ENCODE measurements at places on chromosomes 5 and 9.

DNA sequence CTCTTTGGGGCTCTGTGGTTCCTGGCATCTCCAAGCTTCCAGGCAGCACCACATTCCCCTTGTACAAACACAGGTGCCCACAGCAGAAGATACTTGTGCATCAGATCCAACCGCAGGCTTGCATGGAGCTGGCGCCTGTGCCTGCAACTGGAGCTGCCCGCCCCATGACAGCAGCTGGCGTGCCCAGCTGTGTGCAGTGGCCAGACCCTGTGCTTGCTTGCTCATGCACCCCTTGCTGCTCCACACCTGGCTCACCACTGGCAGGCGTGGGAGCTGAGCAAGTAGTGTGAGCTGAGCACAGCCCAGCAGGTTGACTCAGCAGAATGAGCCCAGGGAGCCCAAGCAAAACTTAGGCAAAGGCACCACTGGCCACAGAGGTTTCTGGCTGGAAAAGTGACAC, 84.4 kb upstream of the STARD4 start:
- no peak for DNase-seq

DNA sequence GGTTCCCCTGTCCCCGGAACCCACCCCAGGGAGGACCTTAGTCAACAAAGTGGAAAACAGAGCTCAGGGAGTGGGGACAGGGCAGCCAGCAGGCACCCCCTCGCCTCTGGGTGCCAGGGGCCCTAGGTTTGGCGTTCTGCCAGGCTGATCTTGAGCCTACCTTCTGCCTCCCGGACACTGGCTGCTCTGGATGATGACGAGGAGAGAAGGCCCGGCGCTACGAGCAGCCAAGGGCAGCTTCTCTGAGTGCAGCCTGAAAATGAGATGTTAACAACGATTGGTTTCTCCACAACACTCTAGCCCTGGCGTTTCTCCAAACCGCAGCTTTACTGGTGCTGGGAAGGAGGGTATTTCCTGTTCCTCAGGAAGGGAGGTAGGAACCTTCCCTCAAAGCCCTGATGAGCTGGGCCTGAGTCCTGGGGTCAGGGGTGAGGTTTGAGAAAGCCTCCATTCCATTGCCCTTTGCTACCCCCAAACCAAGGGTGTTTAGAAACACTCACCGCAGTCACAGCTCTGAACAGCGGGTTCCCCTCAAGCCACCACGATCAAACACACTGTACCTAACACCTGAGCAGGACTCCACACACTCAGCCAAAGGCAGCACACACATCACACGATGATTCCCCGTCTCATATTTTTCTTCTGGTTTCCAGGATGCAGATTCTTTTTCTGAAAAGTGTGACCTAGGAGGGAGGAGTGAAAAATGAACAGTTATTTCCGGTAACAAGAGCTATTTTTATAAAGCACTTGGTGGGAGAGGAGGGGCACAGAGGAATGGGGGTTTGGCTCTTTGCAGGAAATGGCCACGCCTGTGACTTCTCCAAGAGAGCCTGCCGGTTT, at the start of gene STING1:
TSS of gene STING1 (minus strand) at position 709 of the 840 bp plus-strand sequence. CDS start 1,054 bp downstream, outside the sequence.
- DNase-seq, result peak; percentile 50

- no peak for DNase-seq
These were observed 82.5 kb upstream of the SMIM23 start for GRCh38 chr5:171703146-171703545.

DNA sequence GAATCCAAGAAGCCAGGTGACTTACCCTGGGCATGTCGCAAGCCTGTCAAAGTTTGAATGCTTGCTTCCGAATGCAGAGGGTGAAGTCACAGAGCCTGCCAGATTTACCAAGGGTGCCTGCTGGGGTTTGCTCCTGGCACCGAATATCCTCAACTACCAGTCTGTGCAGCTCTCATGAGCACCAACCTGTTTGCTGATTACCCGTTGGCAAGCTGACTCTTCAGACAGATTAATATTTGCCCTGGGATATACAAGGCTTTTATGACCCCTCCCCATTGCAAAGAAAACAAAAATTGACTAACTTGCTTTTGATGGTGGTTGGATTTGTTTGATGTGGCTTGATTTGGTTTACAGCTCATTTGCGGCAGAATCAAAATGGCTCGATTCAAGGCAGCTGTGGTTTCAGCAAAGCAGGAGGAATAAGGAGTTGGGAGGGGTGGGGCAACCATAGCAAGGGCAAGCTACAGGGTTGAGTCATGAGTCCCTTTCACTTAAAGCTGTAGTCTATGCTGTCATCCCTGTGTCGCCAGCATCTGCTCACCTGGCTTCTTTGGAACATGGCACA, 82.3 kb upstream of the AGXT2 start:
- no peak for DNase-seq

DNA sequence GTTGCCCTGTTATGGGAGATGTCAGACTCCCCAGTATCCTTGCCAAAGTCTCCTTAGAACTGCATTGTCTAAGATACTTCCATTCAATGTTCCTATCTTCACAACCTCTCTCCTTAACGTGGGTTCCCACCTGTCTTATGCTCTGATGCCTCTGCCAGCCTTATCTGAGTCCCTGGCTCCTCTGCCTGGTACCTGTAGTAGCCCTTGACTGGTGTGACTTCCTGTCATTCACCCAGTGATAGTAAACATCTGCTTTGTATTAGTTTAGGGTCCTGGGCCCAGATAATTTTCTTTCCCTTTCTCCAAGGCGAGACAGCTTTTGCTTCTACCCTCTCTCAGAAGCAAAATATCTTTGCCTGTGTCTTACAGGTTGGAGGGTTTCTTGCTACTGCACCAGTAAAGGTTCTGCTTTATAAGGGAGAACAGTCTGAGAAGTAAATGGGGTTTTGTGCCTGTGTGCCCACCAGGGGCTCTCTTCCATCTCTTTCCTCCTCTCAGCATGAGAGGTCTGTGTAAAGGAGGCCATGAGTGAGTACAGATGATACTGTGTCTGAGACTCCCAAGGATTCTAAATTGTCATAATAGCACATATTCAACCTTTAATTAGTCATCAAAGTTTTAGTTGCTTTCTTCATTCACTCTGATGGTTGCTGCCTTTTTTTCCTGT, 220.8 kb downstream of the PRR16 start:
- DNase-seq, result no peak

- no peak for DNase-seq
These were observed 748 bp downstream of the LCN9 start for GRCh38 chr9:135663857-135664256.

DNA sequence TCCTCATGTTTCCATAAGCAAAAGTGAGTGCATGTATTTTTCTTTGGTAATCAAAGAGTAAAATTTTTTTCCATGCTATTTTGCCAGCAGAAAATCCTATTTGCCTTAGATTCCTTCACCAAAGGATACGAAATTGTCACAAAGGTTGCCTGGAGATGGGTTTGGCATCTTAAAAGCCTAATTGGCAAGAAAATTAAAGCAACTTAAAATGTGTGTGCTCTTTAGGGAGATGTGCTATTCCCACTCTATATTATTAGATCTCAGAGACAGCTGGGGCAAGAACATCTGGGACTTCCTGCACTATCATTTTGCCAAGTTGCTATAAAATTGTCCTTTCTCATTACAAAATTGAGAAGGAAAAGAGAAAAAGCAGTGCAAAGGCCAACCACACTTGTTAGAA, 146.1 kb downstream of the PLCXD3 start:
- DNase-seq, result no peak

GRCh38 chr9:20382460-20383071, 239.7 kb downstream of the MLLT3 start:
- no peak for DNase-seq

GRCh38 chr5:123125962-123126732, 37.1 kb downstream of the PRDM6 start:
- no peak for DNase-seq

DNA sequence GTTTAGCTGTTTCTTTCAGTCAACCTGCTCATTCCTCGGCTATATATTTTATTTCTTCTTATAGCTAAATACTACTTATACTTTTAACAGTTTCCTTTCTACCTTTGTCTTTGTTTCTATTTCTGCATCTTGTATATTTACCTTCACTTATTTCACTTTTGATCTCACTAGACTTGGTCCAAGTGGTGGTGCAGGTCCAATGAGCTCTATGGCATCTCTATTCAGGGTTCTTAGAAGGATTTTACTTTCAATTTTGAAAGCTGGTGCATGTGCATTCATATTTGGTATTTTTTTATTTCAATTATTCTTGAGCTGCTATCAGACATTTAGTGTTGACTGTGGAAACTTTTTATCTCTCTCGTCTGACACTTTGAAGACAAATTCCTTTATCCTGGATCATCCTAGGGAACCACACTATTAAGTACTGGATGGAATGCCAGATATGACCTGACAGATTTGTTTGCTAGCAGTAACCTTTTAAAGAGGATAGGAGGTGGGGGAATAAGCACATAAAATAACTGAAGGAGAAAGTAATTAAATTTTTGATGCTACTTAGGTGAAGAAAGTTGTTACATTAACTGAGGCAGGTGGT, 123.1 kb upstream of the PJA2 start:
- DNase-seq, result no peak

DNA sequence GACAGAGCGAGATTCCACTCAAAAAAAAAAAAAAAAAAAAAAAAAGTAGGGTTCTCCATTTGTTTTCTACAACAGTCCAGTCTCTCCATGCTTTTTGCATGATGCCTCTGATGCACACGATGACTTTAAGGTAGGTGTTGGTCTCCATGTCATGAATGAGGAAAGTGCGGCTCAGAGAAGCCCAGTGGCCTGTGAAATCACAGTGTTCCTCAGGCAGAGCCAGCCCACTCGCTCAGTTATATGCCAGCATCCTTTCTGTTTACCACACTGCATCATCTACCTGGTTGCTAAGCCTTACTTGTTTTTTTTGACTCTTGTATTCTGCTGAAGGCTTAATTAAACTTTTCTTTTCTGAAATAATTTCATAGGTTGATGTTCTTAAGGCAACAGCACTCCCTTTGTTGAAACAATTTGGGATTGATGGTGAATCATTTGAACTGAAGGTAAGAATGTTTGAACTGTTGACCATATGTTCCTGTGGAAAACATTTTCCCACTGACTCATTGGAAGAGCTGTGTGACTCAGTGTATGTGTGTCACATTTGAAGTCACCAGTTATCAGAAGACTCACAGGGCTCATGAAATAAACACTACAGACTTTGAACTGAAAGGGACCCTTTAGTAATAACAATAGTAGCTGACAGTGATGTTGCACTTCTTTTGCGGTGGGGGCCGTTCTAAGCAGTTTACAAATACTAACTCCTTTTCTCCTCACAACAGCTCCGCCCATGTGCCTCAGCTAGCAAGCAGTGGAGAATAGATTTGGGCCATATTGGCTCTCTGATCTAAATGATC, 40.2 kb downstream of the RCL1 start:
- no peak for DNase-seq

- DNase-seq, result no peak
These were observed 174.8 kb downstream of the ENC1 start for GRCh38 chr5:74465724-74466123.

- no peak for DNase-seq
These were observed 2.7 kb downstream of the ASTN2 start for GRCh38 chr9:117412006-117412715.

GRCh38 chr5:14745753-14746152, 81.2 kb downstream of the OTULIN start:
- peak; percentile 21 for DNase-seq

- no peak for DNase-seq
These were observed 56.1 kb downstream of the ANKRD55 start for GRCh38 chr5:56176871-56177533.

DNA sequence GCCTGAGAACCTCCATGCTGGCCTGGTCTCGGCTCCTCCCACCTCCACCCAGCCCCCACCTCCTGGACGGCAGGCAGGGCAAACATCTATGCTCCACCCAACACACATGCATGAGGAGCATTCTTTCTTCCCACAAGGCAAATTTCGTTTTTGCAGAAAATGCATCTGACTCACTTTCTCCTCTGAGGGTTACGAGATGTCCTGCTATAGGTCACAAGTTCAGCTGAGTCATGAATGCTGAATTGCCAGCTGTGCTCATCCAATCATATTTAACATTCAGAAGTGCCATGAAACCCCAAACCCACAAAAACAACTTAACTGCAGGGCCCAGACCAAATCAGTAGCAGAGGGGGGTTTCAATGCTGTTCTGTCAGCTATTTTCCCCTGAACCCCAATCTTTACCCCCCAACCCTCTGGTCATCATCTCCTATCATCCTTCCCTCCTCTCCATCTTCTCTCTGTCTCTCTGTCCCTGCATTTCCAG, 39.0 kb upstream of the OSMR start:
- no peak for DNase-seq

GRCh38 chr5:154364771-154365170, 81.0 kb upstream of the SAP30L start:
- DNase-seq, result no peak

DNA sequence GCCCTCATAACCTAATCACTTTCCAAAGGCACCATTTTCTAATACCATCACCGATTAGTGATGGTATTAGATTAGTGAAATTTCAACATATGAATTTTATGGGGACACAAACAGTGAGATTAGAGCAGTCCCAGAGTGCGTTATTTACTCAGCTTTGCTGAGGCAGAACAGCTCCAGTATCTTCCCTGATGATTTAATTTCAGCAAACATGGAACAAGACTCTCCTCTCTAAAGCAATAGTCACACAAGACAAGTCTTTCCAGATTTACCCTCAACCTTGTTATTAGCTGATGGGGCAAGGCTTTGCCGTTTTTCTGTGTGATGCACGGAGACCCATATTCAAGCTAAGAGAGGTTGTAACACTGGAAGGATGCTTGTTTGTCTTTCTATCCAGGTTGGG, 333.4 kb downstream of the FBXL7 start:
- DNase-seq, result no peak

DNA sequence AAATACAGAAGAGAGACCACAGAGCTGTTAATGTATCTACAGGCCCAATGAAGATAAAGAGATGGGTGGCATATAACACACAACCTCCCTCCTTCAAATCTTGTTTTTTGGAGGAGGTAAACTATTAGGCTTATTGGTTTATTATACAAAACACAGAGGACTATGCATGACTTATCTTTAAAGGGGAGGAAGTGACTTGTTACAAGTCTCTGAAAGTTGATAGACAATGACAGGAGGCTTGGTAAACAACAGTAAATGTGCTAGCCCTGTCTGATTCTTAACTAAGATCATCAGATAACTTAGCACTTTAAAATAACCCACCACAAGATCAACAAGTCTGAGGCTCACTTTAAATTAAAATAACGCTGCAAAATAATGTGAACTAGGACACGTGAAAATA, 219.0 kb downstream of the MLLT3 start:
- DNase-seq, result no peak

- no peak for DNase-seq
These were observed 58.6 kb upstream of the LRRTM2 start for GRCh38 chr5:138933522-138934290.

GRCh38 chr5:133474851-133475590, 137.3 kb downstream of the FSTL4 start:
- no peak for DNase-seq

DNA sequence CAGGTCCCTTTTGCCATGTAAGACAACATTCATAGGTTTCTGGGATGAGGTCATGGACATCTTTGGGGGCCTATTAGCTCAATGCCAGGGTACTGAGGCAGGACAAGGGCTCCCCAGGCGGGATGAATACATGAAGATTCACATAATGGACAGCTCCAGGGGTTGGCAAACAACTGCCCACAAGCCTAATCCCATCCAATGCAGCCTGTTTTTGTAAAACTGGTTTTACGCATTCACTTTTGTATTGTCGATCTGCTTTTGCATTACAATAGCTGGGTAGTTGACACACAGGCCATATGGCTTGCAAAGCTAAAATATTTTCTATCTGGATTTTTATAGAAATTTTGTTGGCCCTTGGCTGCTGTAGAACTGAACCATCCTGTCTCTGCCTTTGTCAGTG, 248.5 kb upstream of the PANK3 start:
- no peak for DNase-seq

- no peak for DNase-seq
These were observed 88.7 kb upstream of the PIK3R1 start for GRCh38 chr5:68126886-68127285.

- DNase-seq, result no peak
These were observed 254.2 kb downstream of the RFX3 start for GRCh38 chr9:3271581-3271980.

Data from activated naive CD4-positive, alpha-beta T cell (primary cell).